Naive thymus-derived CD8-positive, alpha-beta T cell (primary cell): ENCODE measurements at places on chromosomes 16 and 17.

- peaks cover 15% of the 10 kb centered on the region for H3K4me1 ChIP-seq
- no peak overlapping the region for H3K4me3 ChIP-seq
- H3K27ac ChIP-seq, result no peak overlapping the region
- peaks cover 58% of the 10 kb centered on the region for H3K36me3 ChIP-seq
- DNase-seq, result no peak
- no peaks in the 10 kb centered on the region for H3K27me3 ChIP-seq
Measured at GRCh38 chr17:42142371-42142896, 12.4 kb downstream of the RAB5C start.

GRCh38 chr17:75650874-75651273 is 16.1 kb downstream of the RECQL5 start:
- H3K4me1 ChIP-seq, result peaks cover 13% of the 10 kb centered on the region
- H3K4me3 ChIP-seq, result no peak overlapping the region
- H3K27ac ChIP-seq, result no peak overlapping the region
- no peaks in the 10 kb centered on the region for H3K27me3 ChIP-seq

GRCh38 chr16:75377729-75378386 is 55.4 kb downstream of the CFDP1 start:
- no peak for DNase-seq
- no peak overlapping the region for H3K4me3 ChIP-seq
- peaks cover 34% of the 10 kb centered on the region for H3K36me3 ChIP-seq
- no peak overlapping the region for H3K27ac ChIP-seq

DNA sequence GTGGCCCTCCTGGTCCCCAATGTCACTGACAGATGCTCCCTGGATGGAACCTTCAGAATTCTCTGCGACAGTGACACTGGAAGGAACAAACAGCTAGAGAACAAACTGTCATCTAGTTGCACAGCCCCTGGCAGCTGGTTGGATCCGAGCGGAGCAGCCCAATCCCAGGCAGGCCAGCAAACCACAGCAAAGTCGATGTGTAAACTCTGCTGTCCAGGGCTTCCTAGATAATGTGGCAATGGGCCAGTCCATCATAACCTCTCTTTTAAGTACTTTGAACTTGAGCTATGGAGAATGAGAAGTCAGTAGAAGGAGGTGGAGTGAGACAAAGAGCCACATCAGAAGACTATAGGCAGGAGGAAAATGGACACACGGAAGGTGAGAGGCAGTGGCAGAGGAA is 323.0 kb downstream of the CBLN1 start:
- no peak overlapping the region for H3K27ac ChIP-seq
- peaks cover 6% of the 10 kb centered on the region for H3K27me3 ChIP-seq
- H3K36me3 ChIP-seq, result no peaks in the 10 kb centered on the region
- no peaks in the 10 kb centered on the region for H3K4me1 ChIP-seq
- DNase-seq, result no peak

- H3K4me1 ChIP-seq, result no peaks in the 10 kb centered on the region
- H3K36me3 ChIP-seq, result peaks cover 3% of the 10 kb centered on the region
- no peak overlapping the region for H3K27ac ChIP-seq
- DNase-seq, result no peak
- H3K27me3 ChIP-seq, result no peaks in the 10 kb centered on the region
Measured at GRCh38 chr17:63345611-63346010, 100.5 kb downstream of the CYB561 start.
